Astrocyte of the spinal cord (primary cell): ENCODE measurements at places on chromosomes 1 and 21.

DNA sequence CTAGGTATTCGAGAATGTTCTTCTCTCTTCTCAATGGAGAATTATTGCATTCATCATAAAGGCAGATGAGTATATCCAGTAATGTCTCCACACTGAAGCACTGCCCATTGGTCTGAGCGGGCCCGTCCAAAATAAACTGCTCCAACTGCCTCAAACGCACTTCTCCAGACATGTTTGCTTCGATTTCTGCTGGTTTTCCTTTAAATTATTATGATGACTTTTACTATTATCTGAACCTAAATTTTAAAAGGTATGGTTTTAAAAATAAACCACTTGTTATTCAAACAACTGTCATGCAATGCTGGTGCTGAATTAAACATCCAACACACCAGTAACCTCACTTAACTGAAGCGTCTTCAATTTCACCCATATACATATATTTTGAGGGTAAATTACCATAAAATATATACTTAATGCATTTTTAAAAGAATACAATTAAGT lies 1.3 kb downstream of the CDC42BPA start:
- peak; percentile 50 for DNase-seq

DNA sequence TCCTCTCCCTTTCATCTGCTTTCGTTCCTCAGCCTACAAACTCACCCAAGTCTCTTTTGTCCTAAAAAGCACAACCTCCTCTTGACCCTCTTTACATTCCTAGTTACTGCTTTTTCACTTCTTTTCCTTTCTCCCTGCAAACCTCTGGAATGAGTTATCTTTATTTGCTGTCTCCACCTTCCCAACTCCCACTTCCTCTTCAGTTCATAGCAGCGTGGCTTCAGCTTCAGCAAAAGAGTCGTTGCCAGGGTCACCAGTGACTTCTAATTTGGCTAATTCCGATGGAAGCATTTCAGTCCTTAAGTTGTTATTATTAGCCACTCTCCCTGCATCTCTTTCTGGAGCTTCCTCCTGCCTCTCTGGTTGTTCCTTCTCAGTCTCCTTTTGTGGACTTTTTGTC lies 6.2 kb upstream of the TMEM54 start:
- DNase-seq = no peak

DNA sequence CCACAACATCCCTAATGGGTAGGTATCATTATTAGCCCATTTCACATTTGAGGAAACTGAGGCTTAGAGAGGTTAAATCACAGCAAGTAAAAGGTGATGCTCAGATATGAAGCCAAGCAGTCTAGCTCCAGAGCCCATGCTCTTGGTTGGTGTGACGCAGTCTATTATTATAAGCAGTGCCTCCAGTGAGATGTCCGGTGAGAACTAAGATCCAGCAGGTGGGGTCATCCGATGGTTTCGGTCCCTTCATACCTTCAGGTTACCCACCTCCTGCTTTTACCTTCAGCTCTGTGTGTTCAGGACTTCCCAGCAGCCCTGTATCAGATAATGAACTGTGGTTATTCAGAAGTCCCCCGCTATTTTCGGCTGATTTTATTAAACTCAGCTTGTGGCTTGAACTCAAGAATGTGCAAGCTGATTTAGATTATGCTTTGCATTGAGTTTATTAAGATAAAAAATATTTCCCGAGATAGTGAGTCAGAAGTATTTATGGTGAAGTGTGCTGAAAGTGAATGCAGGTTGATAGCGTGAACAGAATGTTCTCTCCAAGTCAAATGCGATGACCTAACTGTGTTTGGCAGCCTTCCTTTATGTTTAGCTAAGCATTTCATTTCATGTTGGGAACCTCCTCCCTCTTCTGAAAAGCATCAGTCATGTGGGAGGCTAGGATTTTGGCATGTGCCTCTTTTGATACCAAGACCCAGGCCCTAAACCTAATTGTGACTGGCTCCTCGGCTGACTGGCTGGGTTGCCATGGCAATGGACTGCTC lies 160.9 kb upstream of the UBE2U start:
- DNase-seq = peak; percentile 97

GRCh38 chr1:46289976-46290375 lies 13.4 kb downstream of the LRRC41 start:
- DNase-seq = no peak

DNA sequence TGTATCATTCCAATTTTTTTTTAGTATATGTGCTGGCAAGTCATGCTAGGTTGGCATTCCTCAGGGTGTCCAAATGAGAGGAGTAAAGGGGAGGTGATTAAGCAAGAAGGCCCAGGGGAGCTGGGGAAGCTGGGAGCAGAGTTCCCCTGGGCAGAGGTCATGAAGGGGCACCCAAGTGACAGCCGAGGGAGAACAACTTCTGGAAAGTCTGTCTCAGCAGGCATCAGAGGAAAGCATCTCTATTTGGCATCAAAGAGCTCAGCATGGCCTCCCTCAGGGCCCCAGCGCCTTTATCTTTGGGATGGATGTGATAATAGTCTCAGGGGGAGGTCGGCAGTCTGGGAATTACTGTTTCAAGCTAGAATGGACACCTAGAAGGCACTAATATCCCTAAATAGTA lies 5.0 kb upstream of the ENO1 start:
- DNase-seq = no peak

- peak; percentile 10 for DNase-seq
Measured at GRCh38 chr1:110634455-110635311, 28.5 kb upstream of the KCNA2 start.

DNA sequence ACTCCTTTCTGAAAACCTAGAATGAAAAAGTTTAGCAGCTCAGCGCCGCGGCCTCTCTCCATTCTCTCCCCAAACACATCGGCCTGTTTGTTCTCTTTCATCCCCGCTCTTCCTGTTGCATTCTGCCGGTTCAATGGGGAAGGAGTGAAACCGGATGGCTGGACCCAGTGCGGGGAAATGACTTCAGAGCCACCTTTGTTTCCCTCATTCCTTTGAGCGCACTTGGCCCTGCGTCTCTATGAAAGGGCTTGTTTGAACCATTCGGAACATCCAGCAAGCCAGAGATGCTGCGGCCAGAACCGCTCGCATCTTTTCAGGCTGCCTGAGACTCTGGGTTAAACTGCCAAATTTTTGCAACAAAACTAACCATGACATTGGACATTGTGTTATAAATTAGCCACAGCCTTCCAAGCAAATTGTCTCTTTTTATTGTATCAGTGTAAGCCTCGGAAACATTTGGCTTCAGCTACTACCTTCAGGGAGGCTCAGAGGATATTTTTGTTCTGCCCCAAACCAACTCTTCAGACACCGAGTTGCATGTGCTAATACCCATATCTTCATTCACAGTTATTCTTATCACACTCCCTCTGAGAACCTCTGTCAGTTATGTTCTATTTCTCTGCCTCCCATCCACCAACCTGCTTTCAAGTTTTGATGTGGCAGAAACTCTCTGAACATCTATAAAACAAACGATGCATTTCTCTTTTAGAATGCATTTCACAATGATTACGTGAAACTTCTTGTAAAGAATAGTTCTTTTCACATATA lies 5.1 kb upstream of the OLIG1 start:
- no peak for DNase-seq

DNA sequence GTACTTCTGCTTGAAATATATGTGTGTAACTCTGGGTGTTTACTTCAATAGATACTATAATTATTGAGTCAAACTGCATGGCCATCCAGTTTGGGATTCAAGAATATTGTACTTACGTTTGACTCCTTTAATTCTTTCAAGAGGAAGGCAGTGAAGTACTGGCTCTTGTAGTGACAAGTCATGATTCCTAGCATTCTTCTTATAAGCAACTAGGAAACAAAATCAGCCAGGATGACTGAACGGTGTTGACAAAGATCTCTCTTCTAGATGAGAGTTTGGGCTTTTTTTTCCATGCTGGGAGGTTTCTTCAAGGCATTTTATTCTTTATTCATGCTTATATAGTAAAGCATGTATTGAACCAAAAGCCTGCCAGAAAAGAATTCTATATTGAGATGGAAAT lies 58.3 kb downstream of the CLEC20A start:
- peak; percentile 3 for DNase-seq

GRCh38 chr1:48524892-48525467 lies 53.0 kb upstream of the SPATA6 start:
- DNase-seq = no peak

GRCh38 chr1:229844675-229845074 lies 218.6 kb downstream of the URB2 start:
- DNase-seq = no peak

DNA sequence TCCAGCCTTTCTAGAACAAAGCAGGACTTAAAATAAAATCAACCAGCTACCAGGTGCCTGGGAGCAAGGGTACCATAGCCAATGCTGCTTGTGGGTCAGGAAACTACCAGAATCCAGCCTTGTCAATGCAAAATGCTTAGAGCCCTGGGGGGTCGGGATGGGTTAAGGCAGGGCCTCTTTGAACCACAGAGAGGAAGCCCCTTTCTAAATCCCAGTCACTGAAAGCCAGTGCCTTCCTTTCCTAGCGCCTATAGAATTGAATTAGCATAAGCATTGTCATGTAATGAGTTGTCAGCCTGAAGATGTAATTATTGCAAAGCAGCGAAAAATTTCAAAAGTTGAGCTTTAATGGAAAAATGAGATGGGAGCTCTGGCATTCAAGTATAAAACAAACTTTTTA lies 176.6 kb upstream of the DAB1 start:
- DNase-seq = no peak

DNA sequence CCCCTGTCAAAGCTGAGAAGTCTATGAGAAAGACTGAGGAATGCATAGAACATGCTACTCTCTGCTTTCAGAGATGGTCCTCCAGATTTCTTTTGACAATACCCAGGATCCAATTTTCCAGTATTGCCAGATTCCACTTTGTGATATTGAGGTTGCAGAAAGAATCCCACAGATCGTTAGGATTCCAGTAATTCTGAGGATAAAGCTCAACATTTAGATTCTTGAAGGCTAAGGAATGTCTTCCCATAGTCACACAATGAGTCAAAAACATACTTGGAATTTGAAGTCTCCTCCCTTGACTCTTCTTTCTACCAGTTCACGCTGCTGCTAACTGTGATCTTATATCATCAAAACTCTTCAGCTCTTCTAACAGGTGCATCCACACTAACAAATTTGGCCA lies 57.1 kb downstream of the TNFSF18 start:
- peak; percentile 51 for DNase-seq

DNA sequence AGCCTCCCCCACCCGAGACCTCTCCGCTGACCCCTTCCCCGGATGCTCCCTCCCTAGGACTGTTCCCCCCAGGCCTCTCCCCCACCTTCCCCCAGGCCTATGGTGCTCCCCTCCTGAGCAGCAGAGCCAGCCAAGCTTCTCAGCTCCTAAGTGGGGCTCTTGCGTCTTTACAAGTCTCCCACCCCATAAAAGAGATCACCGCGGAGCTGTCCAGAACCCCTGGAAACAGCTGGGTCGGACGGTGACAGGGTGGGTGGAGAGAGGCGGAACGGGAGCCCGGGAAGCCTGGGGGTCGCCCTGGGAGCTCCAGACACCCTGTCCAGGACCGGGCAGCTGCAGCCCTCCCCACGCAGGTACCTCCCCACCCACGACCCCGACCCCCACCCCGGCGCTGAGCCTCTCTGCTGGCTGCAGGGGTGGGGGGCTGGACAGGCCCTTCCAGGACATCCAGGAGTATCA lies 61.2 kb downstream of the WNT9A start:
- DNase-seq = no peak

- peak; percentile 8 for DNase-seq
Measured at GRCh38 chr1:241081473-241081872, 275.5 kb downstream of the RGS7 start.

- DNase-seq = peak; percentile 35
Measured at GRCh38 chr1:159817276-159818041, 9.2 kb upstream of the SLAMF8 start.

- no peak for DNase-seq
Measured at GRCh38 chr1:197429372-197429771, 161.3 kb downstream of the CRB1 start.

DNA sequence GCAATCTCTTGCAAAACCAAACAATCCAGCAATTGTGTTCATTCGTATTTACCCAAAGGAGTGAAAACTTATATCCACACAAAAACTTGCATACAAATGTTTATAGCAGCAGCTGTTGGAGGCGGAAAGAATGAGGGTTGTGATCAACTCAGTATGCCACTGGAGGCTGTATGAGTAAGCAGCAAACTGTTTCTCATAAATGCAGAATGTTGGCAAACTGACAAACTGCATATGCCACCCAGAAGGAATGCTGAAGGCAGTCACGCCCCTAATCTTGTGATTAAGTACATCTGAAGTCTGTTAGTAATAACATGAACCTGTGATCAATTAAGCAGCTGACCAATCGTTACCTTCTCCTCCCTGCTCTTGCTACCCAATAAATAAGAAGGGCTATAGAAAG lies 60.5 kb upstream of the CR2 start:
- DNase-seq = peak; percentile 87

- DNase-seq = peak; percentile 86
Measured at GRCh38 chr1:36224537-36225282, 467 bp downstream of the THRAP3 start.

DNA sequence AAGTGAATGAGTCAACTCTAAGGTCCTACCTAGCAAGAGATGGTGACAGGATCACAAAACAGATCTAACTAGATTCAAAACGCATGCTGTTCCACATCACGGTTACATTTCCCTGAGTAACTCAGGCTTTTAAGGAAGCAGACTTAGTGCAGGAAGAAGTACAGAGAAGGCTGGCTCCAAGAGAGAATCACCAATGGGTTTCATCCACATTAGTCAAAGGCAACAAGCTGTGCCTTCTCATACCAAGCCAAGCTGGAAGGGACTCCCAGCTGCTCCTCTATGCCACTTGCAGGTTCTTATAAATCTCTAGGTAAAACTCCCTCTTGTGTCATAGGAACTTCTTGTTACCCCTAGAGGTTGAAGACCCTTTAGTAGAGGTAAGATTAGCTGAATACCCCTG lies 109.0 kb downstream of the KCNH1 start:
- DNase-seq = no peak

GRCh38 chr1:224047538-224047937 lies 66.4 kb upstream of the FBXO28 start:
- DNase-seq = peak; percentile 35

DNA sequence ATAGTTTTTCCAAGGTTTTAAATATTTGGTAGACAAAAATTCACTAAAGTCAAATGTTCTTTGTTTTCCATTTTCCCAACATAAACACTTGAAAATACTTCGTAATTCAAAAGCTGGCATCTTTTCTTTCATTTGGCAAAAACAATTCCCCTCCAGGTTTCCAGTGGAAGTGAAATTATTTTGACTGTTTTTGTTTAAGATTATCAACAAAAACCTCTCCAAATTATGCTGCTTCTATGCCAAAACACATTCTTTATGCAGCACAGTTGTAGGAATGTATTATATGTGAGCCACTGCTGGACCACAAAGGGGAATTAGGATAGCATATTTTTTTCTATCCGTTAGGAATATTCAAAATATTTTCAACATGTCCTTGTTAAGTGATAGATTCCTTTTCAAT lies 44.1 kb downstream of the SLC5A9 start:
- DNase-seq = no peak

DNA sequence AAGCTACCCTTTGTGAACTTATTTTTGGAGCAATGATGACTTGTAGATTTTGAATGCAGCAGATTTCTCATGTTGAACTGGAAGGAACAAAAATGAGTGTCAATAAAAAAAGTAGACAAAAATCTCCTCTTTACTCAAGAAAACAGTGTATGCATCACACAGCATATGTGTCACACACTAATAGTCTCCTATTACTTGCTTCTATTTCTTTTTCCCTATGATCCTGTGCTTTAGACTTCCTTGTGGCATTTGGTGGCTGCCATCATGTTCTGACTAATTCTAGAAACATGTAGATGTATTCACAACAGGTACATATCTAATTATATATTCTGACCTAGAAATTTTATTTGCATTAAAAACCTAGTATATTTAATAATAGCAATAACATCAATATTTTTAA lies 14.3 kb downstream of the RC3H1 start:
- DNase-seq = no peak
